ENCODE measurements at places on chromosomes 3 and 15.

DNA sequence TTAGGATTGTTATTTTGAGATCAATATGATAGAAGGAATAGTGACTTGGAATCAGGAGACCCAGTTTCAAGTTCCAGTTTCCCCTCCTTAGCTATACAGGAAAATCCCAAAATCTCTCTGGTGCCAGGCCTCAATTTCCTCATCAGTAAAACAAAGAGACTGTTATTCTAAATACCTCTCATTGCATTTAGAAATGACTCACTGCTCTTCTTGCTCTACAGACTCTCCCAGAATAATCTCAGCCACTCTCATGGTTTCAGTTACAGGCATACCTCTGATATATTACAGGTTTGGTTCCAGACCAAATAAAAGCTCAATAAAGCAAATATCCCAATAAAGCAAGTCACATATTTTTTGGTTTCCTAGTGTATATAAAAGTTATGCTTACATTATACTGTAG is 28.3 kb downstream of the IMPG2 start:
- H3K27ac ChIP-seq = no peak overlapping the region
- H3K27me3 ChIP-seq = no peaks in the 10 kb centered on the region
- no peak for DNase-seq
- H3K4me3 ChIP-seq = no peak overlapping the region
- peaks cover 4% of the 10 kb centered on the region for H3K36me3 ChIP-seq

DNA sequence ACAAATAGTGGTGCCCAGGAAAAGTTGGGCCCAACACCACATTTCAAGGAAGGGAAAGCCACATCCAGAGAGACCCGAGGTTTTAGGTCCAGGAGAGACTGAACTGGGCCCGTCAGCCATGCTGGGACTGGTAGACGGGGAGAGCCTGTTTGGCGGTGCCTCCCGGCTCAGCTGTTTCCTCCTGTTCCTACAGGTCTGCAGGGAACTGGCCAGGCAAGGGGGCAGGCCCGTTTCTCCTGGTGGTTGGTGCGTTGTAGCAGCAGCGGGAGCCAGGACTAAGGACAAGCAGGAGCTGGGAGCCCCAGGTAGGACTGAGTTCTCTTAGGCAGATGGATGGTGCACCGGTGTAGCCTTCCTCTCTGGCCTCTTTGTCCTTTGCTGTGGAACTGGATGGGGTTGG is 3.9 kb downstream of the PRKCD start:
- no peak overlapping the region for H3K4me3 ChIP-seq
- peaks cover 37% of the 10 kb centered on the region for H3K4me1 ChIP-seq
- peaks cover 6% of the 10 kb centered on the region for H3K27me3 ChIP-seq
- no peak for DNase-seq

GRCh38 chr15:85607842-85608241 is 186.9 kb downstream of the KLHL25 start:
- H3K4me3 ChIP-seq = no peak overlapping the region
- DNase-seq = no peak
- H3K27ac ChIP-seq = no peak overlapping the region
- peaks cover 18% of the 10 kb centered on the region for H3K4me1 ChIP-seq
- no peaks in the 10 kb centered on the region for H3K27me3 ChIP-seq
- H3K36me3 ChIP-seq = peaks cover 15% of the 10 kb centered on the region

GRCh38 chr15:93007994-93008393 is 81.0 kb downstream of the RGMA start:
- peaks cover 48% of the 10 kb centered on the region for H3K36me3 ChIP-seq
- no peak for DNase-seq
- no peaks in the 10 kb centered on the region for H3K27me3 ChIP-seq
- H3K4me1 ChIP-seq = peaks cover 2% of the 10 kb centered on the region
- H3K27ac ChIP-seq = no peak overlapping the region

GRCh38 chr3:17951241-17951640 is 208.8 kb upstream of the TBC1D5 start:
- peaks cover 4% of the 10 kb centered on the region for H3K36me3 ChIP-seq
- no peaks in the 10 kb centered on the region for H3K4me1 ChIP-seq
- H3K4me3 ChIP-seq = no peak overlapping the region
- H3K27me3 ChIP-seq = peaks cover 7% of the 10 kb centered on the region

- DNase-seq = no peak
- peaks cover 2% of the 10 kb centered on the region for H3K4me1 ChIP-seq
Observed at GRCh38 chr15:32646291-32646690, 4.8 kb downstream of the SCG5 start.

- no peaks in the 10 kb centered on the region for H3K36me3 ChIP-seq
- H3K27me3 ChIP-seq = peaks cover 4% of the 10 kb centered on the region
- no peak overlapping the region for H3K27ac ChIP-seq
- H3K4me1 ChIP-seq = no peaks in the 10 kb centered on the region
Observed at GRCh38 chr3:16148783-16149182, 25.7 kb upstream of the GALNT15 start.
